ENCODE measurements at places on chromosomes 1 and 21.

DNA sequence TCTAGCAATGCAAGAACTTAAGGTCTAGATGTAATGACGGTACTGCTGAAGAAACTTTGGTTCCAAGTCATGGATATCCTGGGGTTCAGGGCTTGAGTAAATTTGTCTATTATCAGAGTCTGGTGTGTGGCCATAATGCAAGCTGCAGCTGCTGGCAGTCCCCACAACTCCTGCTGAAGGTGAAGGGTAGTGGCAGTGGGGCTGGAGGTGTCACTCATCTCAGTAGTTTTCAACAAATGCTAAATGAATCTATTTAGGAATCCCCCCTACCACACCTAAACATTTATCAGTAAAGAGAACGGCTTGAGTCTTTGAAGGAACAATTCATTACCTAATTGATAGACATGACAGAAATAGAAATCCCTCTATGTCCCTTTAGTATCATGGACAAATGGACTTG, 99.2 kb upstream of the GNG4 start:
- DNase-seq, result no peak

- no peak for DNase-seq
These were observed 40.0 kb downstream of the PRAMEF20 start for GRCh38 chr1:13450204-13450603.

GRCh38 chr1:224684979-224685425, 68.9 kb downstream of the CNIH3 start:
- no peak for DNase-seq

DNA sequence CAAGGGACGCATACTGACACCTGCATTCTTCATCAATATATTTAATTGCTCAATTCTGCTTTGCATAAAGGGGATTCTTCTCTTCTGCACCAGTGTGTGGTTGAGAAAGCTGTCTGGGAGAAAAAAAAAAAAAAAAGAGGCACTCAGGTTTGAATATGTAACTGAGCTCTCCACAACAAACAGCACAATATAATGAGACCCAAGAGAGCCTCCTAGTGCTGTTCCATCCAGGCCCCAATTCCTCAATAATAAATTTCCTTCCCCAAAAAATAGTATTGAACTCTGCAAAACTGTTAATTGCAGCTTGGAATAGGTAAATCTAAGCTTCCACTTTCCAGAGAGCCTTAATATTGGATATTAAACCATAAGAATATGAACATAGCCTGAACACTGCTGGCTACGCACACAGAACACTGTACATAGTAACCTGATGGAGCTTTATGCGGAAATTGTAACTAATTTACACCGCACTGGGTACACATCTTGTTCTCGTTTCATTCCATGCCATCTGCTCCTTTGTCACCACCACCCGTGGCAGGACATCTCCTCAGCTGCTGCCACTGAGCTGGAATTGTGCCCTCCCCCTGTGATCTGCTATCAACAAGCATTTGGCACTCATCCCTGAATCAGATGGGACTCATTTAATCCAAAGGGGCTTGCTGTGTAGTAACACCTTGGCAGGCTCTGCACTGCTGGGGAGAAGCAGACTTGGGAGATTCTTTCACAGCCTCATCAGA, 272.0 kb downstream of the HHIPL2 start:
- DNase-seq, result no peak

DNA sequence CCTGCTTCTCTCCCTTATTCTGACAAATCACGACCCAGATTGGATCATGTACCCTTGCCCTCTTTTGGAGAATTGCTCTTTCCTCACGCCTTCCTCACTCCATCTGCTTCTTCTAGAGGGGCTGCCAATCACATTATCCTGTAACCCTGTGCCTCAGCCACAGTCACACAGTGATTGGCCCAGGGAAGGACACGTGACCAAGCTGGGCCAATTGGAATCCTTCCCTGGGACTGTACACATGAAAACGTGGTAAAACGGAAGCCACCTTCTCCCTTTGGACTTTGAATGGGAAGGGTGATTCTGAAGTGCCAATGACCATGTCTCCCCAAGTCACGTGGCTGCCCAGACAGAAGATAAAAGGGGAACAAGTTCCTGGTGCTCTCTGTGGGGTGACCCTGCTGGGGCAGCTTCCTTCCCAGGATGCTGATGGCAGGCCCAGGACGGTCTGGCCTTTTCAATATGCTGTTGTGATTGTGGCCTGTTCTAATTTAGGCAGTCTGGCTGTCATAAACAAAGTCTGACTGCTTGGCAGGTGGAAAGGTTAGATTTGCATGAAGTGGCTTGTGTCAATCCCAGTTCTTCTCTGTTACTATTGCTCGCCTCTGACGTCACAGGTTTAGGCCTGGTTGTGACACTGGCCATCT, 92.9 kb downstream of the UBIAD1 start:
- DNase-seq, result no peak

DNA sequence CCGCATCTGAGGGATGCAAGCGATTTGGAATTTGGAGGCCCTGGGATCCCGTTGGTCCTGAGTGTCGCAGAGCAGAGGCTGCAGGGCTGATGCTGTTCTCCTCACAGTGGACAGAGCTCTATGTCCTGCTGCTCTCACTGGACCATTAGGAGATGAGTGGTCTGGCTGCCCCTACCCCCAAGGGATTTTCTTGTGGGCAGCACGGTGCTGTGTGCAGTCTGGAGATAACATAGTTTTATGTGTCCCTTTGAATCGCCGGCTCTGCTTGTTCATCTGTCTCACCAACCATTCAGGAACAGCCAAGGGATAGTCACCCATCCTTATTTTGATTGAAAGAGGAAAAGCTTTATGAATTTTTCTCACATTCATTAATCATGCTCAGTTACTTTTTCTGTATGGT, 49.9 kb downstream of the CHRM3 start:
- DNase-seq, result no peak

DNA sequence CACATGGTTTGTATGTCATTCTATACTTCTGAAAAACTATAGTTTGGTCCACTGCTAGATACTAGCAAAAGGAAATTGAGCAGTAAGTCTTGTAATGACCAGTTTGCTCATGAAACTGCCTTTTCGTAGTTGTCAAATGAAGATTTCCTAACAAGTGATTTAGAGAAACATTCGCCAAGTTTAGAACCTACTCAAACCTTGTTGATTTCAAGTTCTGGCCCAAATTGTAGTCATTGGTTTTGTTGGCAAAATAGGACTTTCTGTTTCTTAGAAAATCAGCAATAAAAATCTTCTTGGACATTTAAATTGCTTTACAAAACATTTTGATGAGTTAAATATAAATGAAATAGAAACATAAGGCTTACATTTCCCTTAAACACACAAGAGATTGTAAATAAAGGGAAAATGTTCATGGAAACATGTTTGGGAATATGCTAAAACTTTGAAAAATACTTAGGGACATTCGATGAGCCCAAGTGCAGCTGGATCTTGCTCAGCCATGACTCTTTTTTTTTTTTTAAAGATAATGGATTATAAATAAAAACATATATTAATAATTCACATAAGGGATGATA, 178.5 kb upstream of the LYPLAL1 start:
- DNase-seq, result no peak

- DNase-seq, result no peak
These were observed 779 bp upstream of the DEGS1 start for GRCh38 chr1:224182057-224182865.

GRCh38 chr1:19483261-19483660, 2.1 kb downstream of the CAPZB start:
- DNase-seq, result no peak

DNA sequence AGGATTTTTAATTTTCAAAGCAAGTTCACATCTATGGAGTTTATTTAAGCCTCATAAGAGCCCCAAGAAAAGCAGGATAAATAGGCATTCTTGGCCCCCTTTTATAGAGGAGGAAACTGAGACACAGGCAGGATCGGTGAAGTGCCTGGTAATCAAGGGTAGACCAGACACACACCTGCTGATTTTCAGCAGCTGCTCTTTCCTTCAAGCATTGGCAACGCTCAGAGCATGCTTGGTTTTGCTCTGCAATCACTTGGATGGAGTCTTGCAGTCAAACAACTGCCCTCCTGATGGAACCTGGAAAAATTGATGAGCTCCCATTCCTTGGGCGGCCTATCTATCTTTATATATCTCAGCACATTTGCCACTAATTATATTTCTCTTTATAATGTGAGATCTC, 478.9 kb upstream of the CAMK1G start:
- no peak for DNase-seq

GRCh38 chr1:168230709-168231108, 4.9 kb downstream of the SFT2D2 start:
- DNase-seq, result no peak

DNA sequence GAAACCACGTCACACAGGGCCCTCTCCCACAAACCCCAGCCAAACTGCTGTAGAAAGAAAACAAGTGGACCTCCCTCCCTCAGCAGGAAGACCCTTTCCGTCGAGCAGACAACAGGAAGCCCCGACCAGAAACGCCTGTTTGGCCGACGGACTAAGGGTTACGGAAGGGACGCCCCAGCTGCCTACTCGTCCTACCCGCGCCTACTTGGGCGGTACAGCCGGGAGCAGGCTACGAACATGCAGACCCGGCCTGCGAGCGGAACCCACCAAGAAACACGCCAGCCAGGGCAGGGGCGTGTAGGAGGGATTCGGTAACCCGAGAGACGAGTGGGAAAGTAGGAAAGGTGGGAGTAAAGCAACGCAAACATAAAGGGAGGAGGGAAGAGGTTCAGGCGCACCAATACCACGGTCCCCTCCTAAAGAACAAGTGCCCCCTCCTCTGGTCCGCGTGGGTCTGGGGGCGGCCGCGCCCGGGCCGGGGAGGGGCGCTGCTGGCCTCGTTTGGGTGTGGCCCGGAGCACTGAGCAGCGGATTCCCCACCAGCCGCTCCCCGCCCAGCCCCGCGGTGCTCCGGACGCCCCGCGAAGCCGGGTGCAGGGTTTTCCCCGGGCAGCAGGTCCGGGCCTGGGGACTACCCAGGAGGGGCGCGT, 450 bp downstream of the S100A10 start:
- no peak for DNase-seq

GRCh38 chr1:202230061-202230938, 36.7 kb downstream of the LGR6 start:
- no peak for DNase-seq

DNA sequence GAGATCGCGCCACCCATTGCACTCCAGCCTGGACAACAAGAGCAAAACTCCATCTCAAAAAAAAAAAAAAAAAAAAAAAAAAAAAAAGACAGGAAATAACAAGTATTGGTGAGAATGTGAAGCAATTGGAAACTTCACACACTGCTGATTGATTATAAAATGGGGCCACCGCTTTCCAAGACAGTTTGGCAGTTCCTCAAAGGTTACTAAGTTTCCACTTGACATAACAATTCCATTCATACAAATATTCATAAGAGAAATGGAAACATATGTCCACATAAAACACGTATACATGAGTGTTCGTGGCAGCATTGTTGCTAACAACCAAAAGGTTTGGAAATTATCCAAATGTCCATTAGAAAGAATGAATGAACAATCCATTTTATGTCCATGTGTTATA, 26.3 kb downstream of the USP24 start:
- DNase-seq, result no peak

- no peak for DNase-seq
These were observed 45.8 kb downstream of the SIM2 start for GRCh38 chr21:36744560-36745231.

DNA sequence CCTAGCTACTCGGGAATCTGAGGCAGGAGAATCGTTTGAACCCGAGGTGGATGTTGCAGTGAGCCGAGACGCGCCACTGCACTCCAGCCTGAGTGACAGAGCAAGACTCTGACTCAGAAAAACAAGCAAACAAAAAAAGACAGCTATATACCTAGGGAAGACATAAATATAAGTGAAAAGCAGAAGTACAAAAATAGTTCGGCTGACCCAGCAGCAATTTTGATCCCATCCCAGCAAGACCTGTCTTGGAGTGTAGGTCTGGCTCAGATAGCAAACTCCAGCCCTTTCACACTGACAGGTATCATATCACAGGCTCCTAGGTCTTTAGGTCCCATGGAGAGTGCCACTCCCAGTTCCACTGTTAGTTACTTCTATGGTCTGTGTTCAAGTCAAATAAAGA, 14.6 kb downstream of the MTX1 start:
- DNase-seq, result no peak

DNA sequence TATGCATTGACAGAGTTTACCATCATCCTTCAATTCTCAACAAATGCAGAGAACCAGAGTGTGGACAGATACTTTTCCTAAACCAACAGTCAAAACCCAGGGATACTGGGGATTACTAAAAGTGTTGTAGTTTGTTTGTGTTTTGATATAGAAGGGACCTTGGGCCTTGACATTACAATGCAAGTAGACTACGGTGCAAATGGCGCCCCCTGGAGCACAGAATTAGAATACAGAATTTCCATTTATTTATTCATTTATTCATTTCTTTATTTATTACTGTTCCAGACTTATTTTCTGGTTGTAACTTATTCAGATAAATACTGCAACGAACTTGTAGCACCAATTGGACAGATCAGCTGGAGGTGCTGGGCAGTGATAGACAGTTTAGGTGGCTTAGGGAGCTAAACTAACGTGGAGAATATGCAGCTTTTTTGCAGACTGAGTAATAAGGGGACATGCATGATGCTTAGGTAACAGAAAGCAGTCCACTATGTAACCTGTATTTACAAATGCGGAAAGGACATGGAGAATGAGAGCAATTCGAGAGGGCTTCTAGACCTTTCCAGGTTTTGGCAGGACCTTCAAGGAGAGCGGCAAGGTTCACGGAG, 42.6 kb downstream of the KIRREL1 start:
- no peak for DNase-seq

GRCh38 chr1:182653986-182654385, 30.4 kb downstream of the RGS8 start:
- no peak for DNase-seq

DNA sequence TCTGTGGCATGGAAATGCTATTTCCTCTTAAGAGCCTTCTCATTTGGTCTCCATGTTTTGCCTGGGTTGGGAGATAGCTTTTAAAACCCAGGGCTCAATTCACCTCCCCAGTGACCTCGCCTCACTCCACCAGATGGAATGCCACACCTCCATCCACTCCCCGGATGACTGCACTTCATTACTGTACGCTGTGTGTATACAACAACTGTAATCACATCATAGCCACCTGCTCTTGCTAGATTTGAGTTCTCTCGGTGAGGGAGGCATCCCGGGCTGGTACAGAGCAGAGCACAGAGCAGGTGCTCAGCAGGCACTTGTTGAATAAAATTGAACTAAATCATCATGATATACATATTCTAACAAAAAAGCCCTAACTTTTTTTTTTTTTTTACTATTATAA, 26.0 kb downstream of the SDE2 start:
- DNase-seq, result no peak

All from cortex of kidney (tissue), 1 donor.